NK-92 treated with Interleukin-12 subunit alpha and Interleukin-12 subunit beta, amount 100 ng/mL, for 24 hours (cell line): ENCODE measurements at places on chromosomes 5 and 9.

- peak; percentile 81 for DNase-seq
Measured at GRCh38 chr9:962023-962422, 14.4 kb upstream of the DMRT3 start.

- no peak for DNase-seq
Measured at GRCh38 chr5:97365918-97366317, 182.9 kb upstream of the RIOK2 start.

GRCh38 chr5:78808380-78808779 is 159.8 kb upstream of the LHFPL2 start:
- DNase-seq, result no peak

DNA sequence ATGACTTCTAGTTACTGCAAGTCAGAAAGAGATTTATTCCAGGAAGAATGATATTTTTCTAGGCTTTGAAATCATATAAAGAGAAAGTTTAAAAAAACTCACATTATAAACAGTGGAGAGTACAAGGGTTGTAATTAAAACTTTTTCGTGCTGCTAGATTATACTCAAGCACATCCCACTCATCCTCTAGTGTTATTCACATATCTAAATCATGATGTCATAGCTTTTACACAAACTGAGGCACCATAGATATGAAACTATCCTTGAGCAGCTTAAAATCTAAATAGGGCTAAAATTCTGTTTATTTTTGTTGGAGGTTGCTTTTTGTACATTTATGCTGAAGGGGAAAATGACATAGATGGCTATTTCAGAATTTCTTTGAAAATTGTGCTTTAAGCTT is 30.0 kb downstream of the TENT2 start:
- no peak for DNase-seq

GRCh38 chr5:35990941-35991611 is at the start of gene UGT3A1:
Gene UGT3A1 (minus strand): TSS chr5:35991390. CDS start chr5:35991240, 150 bp downstream.
- DNase-seq, result no peak

GRCh38 chr9:118567861-118568260 is 801.4 kb downstream of the BRINP1 start:
- DNase-seq, result no peak

DNA sequence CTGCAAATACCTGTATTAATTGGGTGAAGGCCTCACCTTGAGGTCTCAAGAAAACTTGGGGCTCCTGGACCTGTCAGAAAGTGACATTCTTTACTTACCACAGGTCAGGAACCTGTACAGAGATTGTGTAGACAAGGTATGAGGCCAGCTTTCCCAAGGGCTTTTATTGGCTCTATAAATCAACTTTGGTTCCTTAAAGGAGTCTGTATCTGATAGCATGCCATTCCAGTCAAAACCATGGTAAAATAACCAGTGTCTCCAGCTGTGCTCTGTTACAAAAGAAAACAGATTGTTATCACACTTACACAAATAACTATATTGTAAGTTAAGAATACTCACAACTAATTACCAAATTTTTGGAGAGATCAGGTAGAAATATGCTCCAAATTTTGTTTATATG is 64.5 kb downstream of the COL15A1 start:
- no peak for DNase-seq

- DNase-seq, result no peak
Measured at GRCh38 chr9:130857864-130858738, 23.0 kb downstream of the ABL1 start.

GRCh38 chr9:91904588-91905236 is 45.3 kb downstream of the ROR2 start:
- no peak for DNase-seq

DNA sequence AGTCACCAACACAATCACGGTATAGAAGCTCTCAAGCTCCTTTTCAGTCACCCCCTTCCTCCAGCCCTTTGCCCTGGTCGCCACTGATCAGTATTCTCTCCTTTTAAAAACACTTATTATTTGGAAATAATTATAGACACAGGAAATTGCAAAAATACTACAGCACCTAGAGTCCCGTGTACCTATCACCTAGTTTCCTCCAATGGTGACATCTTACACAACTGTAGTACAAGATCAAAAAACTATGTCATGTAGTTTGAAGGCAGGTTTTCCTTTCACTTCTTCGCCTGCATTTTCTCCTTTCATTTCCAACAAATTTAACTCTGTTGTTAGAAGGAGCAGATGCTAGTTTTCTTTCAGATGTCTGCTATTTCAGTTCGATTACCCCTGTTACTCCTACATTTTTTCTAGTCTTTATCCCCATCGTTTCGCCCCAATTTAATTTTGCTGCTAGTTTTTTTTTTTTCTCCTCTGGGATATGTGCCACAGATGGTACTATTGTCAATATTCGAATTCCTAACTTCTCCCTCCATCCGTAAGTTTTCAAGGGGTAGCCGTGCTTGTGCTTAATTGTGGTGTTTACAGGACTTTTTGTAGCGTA is 612 bp upstream of the ATG10 start:
- DNase-seq, result no peak

DNA sequence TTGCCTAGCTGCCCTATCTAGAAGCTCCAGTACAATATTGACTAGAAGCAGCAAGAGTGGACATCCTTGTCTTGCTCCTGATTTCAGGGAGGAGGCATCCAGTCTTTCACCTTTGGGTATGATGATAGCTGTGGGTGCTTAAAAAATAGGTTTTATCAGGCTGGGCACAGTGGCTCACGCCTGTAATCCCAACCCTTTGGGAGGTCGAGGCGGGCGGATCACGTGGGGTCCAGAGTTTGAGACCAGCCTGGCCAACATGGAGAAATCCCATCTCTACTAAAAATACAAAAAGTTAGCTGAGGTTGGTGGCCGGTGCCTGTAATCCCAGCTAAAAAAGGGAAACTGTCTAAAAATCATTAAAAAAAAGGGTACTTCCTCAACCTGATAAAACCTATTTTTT is 2.0 kb upstream of the CAMSAP1 start:
- DNase-seq, result no peak

- DNase-seq, result no peak
Measured at GRCh38 chr5:14086261-14086660, 56.9 kb upstream of the TRIO start.

- no peak for DNase-seq
Measured at GRCh38 chr9:135762921-135763320, 60.9 kb downstream of the KCNT1 start.

DNA sequence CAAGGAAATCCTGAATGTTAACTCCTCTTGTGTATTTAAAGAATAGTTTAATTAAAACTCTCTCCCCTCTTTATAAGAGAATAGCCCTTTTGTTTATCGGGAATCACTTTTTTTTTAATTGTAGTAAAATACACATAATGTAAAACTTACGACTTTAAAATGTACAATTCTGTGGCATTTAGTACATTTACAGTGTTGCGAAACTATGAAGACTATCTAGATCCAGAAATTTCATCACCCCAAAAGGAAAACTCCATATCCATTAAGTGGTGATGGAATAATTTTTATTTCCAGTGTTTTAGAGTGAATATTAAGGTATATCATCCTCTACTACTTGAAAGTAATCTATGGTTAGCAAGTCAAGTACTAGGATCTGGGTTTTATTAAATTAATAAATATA is 36.8 kb downstream of the KDM3B start:
- DNase-seq, result no peak

GRCh38 chr9:82273121-82273520 is 284.5 kb downstream of the SPATA31D1 start:
- no peak for DNase-seq

DNA sequence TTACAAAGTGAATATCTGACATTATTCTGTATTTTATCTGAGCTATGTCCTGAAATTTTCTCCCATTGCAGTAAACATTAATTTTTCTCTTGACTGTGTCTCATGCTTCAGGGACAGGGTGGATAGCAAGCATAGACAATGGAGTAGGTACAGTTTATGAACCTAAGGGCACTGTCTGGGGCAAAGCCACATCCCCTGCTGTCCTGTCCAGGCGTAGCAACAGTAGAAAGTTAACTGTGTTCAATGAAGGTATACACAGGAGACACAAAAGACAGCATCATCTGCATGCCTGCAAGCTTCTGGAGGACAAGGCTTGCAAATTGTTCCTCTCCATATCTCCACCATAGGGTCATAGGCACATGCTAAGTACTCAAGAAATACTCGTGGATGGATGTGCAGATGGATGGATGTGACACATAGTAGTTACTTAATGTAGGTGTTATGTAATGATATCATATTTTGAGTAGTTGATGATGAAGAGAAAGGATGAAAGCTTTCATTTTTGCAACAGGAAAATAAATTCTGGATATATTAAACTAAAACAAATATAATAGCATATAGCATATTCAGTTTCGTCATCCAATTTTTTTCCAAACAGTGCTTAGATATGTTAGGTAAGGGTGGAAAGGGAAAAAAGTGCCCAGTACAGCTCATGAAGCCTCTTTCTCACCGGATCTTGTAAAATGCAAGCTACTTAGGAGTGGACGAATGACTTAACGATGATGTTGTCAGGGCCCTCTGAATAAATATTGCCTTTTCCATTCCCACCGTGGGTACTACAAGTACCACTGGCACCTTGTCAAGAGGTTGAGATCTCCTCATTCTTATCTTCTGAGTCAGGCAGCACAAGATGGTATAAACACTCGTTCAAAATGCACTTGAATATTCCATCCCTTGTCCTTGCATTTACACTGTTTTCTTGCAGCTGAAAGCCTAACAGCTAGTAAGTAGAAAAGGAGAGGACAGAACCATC is 19.9 kb upstream of the ZSWIM6 start:
- no peak for DNase-seq

- DNase-seq, result no peak
Measured at GRCh38 chr9:100126423-100126822, 27.4 kb downstream of the INVS start.

DNA sequence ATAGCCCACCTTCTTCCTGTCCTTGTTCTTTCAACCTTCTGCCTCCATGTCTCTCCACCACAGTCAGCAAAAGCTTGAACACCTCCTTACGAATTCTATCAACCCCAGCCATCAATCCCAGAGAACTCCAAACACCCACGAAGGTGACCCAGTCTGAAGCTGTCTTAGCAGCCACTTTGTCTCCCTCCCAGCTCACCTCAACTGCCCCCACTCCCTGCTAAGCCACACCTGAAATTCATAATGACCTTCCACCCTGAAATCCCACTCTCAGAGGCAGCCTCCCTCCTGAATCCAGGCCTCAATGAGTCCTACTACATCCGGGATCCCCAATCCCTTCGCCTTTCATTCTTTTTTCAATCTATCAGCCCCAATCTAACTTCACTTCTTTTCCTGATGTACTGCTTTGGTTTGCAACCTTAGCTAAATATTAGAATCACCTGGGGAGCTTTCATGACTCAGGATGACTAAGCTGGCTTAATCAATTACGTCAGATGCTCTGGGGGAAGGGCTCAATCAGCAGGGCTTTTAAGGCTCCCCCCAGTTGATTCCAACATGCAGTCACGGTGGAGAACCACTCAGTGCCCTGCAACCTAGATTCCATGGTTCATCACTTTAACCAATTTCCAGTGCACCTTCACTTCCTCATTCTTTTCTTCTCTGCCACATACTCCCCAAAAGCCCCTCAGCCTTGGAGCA is 32.2 kb downstream of the BHMT start:
- DNase-seq, result peak; percentile 11

DNA sequence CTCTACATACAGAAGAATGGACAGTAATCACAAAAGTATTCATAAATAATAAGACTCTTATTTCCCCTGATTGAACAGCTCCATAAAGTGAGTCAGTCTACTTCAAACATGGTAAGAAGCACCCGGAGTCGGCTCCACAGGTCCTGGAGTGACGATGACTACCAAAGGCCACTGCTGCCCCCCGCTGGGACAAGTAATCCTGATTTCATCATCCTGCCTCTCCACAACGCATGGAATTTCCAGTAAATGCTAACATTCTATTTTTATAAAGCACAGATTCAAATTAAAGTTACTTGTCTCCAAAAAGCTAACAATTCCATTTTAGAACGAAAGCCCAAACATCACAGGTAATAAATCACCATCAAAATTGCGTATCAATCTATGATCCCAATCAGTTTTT is 16.2 kb downstream of the ATPSCKMT start:
- DNase-seq, result no peak

DNA sequence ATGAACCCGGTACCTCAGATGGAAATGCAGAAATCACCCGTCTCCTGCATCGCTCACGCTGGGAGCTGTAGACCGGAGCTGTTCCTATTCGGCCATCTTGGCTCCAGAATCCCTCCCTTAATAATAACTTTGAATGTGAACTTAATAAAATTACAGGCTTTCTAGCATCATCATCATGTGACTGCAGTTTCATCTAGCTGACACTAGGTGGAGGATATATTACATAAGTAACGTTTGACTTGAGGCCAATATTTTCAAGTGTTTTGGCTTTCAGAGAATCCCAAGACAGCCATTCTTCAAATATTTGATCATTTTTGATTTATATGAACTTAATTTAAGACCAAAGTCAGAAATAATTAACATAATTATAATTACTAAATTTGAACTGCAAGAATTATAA is 474.9 kb upstream of the CDH10 start:
- no peak for DNase-seq
